ENCODE measurements at places on chromosomes 5 and 9.

DNA sequence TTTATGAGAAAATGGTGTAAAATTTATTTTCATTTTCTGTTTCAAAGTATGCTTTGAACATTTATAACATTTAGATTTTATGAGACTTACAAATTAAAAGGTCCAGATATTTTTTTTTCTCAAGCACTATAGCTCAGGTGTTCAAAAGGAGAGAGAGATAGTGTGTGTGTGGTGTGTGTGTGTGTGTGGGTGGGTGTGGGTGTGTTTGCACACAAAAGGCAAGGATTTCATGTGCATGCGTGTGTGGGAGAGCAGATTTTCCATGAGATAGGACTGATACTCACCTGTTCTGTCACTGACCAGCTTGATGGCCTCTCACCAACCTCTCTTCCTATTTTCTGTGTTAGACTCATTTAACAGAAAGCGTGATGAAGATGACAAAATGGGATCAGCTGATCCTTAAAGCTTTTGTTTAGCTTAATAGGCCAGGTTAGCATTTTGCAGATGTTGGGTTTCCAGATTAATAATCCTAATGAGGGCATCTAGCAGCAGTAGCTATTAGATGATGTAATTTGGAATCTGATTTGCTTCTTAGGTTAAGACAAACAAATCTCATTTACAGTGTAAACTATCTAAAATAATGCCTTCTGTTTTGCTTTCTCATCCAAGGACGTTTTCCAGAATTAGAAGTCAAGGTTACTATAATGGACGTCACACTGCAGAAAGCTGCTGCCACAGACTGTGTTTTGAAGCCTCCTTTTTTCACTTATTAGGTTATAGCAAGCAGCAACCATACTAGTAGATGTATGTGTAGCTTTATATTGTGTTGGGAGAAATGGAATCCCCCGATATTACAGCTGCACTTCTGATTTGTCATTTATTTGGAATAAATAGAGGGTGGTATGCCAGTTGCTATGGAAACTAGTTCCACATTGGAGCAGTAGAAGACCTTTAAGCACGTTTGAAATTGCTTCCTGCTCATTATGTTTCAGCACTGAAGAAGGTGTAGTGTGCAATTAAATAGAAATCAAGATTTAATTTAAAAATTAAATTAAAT is 355.6 kb downstream of the TAF11L14 start:
- DNase-seq: no peak

DNA sequence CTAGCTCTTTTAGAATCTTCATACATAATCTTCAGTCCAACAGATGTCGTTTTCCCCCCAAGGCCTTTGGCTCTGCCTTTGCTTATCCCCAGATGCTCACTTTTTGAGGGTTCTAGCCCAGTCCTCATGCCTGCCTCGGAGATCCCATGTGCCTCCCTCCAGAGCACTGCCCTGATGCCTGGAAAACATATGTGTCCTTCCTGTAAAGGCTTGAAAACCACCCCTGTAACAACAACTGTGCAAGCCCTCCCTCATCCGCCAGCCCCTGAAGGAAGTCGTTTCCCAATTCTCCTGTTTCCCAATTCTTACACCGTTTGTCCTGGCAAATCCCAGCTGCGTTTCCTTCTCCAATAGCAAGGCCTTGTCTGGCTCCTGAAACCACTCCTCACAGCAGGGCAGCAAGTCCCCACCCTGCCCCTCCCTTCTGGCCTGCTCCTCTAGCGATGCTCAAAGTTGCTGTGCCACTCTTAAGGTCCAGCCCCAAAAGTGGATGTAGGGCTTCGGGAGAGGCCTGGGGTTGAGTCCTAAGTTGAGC is 52.2 kb downstream of the SLC36A1 start:
- no peak for DNase-seq

GRCh38 chr9:116687074-116687753 is at the start of gene TRIM32:
TRIM32 (plus strand) TSS chr9:116687305; CDS start chr9:116697743, 10,438 bp downstream.
- peak; percentile 83 for DNase-seq

GRCh38 chr5:172904643-172905345 is 54.4 kb upstream of the RPL26L1 start:
- no peak for DNase-seq

DNA sequence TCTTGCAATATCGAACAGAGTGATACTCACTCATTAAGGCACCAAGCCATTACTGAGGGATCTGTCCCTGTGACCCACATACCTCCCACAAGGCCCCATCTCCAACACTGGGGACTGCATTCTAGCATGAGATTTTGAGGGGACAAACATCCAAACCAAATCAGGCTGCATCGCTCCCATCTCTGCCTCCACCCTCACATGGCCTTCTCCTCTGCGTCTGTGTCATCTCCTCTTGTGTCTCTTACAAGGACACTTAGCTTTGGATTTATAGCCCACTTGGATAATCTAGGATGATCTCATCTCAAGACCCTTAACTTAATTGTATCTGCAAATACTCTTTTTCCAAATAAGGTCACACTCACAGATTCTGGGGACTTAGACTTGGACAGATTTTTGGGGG is 284.4 kb upstream of the DAP start:
- no peak for DNase-seq

- DNase-seq: no peak
Measured at GRCh38 chr5:21919414-21920022, 933.6 kb downstream of the CDH12 start.

DNA sequence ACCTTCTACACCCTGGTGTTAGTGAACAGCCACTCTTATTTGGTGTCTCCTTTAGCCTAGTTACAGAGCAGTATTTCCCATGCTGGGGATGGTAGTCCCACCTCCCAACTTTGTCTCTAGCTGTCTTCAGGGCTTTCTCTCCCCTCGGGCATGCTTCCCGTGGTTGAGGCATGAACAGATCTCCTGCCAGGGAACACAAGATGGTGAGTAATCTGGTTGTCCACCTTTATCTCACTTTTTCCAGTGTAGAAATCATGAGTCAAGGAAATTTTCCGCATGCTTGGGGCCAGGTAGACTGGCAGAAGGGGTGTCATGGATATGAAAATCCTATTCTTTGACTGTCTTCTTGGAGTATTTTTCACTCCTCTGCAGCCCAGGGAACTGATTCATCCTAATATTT is 532.9 kb downstream of the ANXA1 start:
- peak; percentile 38 for DNase-seq

- no peak for DNase-seq
Measured at GRCh38 chr5:133696006-133696584, 83.8 kb upstream of the FSTL4 start.

GRCh38 chr9:21789541-21790037 is 12.8 kb upstream of the MTAP start:
- DNase-seq: peak; percentile 35

DNA sequence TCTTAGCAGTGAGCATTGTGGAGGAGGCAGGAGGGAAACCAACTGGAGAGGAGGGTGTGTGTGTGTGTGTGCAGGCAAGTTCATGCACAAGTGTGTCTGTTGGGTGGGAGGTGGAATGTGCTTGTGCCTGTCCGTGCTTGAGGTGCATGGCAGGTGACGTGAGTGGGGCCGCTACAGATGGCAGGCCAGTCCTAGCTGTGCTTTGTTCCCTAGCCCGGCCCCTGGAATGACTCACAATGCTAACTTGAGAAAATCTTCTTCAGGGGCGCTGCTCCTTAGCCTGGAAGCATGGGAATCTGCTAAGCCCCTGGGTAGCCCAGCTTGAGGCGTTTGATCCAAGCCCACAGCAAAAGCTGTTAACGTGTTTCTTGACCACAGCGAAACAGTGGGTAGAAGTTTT is 25.0 kb upstream of the DMRT2 start:
- no peak for DNase-seq
